ENCODE measurements at places on chromosomes 7 and 10. TPM values are rescaled to one million over a fixed set of nuclear protein-coding genes. Genes with fewer than 3 reads are reported as not detected.

JCAD gene
- not detected for polyA plus RNA-seq

PHYH gene
- 10.1 TPM for polyA plus RNA-seq

EBLN1 gene
- not detected for polyA plus RNA-seq

PTF1A gene
- polyA plus RNA-seq: not detected

DOCK1 gene
- not detected for polyA plus RNA-seq

IFIT1B gene
- not detected for polyA plus RNA-seq

WEE2 gene
- not detected for polyA plus RNA-seq

CPA2 gene
- not detected for polyA plus RNA-seq

LYZL2 gene
- polyA plus RNA-seq: not detected

SLC18A2 gene
- polyA plus RNA-seq: 0.08 TPM

GRID1 gene
- not detected for polyA plus RNA-seq

ZNF804B gene
- polyA plus RNA-seq: not detected

PCLO gene
- not detected for polyA plus RNA-seq

CYP17A1 gene
- polyA plus RNA-seq: not detected

DMBT1 gene
- polyA plus RNA-seq: not detected

DNA sequence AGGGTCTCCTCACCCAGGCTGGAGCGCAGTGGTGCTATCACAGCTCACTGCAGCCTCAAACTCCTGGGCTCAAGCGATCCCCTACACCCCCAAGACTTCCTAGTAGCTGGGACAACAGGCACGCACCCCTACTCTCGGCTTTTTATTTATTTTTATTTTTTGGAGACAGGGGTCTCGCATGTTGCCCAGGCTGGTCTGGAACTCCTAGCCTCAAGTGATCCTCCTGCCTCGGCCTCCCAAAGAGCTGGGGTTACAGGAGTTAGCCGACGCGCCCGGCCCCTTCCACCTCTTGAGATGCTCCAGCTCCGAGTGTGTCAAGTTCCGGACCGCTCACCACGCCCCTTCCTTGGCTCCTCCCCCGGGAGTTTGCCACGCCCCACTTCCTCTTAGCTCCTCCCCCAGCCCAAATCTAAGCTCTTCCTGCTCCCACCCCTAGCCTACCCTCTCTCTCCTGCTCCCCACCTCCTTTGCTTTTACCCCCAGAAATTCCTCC lies 6.3 kb downstream of the NAT16 start:
- H3K27me3 ChIP-seq: peaks cover 100% of the 10 kb centered on the region
- no peaks in the 10 kb centered on the region for H3K36me3 ChIP-seq
- peaks cover 48% of the 10 kb centered on the region for H3K4me1 ChIP-seq
- no peak overlapping the region for H3K27ac ChIP-seq
- DNase-seq: no peak

DNA sequence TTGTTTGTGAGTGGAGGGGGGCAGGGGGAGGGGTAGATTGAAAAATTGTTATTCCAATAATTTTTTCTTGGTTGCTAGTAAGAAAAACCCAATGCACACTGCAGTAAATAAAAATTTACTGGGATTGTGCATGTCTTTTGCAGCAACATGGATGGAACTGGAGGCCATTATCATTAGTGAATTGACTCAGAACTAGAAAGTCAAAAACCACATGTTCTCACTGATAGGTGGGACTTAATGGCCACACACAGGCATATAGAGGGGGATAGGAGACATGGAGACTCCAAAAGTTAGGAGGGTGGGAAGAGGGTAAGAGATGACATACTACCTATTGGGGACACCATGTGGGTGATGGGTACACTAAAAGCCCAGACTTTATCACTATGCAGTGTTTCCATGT lies 67.2 kb downstream of the BUB3 start:
- peaks cover 7% of the 10 kb centered on the region for H3K36me3 ChIP-seq
- H3K27me3 ChIP-seq: no peaks in the 10 kb centered on the region
- no peak for DNase-seq

- H3K27me3 ChIP-seq: no peaks in the 10 kb centered on the region
- no peak overlapping the region for H3K27ac ChIP-seq
- no peak overlapping the region for H3K4me3 ChIP-seq
- no peaks in the 10 kb centered on the region for H3K36me3 ChIP-seq
Observed at GRCh38 chr10:3465406-3465891, 292.9 kb upstream of the PITRM1 start.

DNA sequence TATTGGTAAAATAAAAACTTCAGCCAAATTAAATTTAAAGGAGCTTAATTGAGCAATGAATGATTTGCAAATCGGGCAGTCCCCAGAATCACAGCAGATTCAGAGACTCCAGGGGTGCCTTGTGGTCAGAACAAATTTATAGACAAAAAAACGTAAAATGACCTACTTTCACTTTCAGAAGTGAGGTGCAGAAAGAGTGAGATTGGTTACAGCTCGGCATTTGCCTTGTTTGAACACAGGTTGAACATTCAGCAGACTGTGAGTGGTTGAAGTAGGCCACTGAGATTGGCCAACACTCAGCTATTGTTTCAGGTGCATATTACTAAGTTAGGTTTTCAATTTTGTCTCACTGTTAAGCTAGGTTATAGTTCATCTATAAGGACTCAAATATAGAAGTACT lies 153.4 kb downstream of the BICC1 start:
- no peaks in the 10 kb centered on the region for H3K4me1 ChIP-seq
- H3K4me3 ChIP-seq: no peak overlapping the region
- no peak overlapping the region for H3K27ac ChIP-seq
- no peak for DNase-seq
- no peaks in the 10 kb centered on the region for H3K27me3 ChIP-seq
- H3K36me3 ChIP-seq: peaks cover 9% of the 10 kb centered on the region

DNA sequence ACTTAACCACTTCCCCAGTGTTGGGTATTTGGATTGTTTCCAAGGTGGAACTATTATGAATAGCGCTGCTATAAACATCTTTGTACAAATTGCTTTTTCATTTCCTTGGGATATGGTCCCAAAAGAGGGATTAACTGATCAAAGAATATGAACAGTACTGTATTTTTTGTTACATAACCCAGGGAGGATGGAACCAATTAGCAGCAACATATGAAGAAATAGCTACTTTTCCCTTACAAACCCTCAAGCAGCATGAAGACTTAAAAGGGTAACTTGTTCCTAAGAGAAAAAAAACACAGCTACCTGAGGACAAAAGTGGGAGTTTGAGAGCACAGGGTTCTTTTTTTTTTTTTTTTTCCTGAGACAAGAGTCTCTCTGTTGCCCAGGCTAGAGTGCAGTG lies 13.1 kb upstream of the TLX1 start:
- H3K27me3 ChIP-seq: peaks cover 64% of the 10 kb centered on the region
- DNase-seq: no peak
- H3K36me3 ChIP-seq: no peaks in the 10 kb centered on the region
- H3K27ac ChIP-seq: no peak overlapping the region
- peaks cover 34% of the 10 kb centered on the region for H3K4me1 ChIP-seq
- H3K4me3 ChIP-seq: no peak overlapping the region

DNA sequence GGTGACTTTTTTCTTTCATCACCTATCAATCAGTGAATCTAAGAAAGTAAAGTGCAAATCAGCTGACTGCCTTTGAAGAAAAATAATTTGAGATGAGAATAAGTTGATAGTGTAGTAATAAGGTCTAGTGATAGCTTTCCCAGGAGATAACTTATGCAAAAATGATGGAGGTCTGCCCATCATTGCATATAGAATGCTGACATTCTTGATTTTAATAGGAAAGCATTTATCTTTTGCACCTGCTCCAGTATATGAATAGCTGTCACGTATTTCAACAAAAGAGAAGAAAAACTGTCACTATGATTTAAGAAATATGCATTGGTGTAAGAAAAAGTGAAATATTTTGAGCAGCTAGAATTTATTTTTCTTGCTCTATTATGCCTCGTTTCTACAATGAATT lies 46.8 kb downstream of the PTTG1IP2 start:
- H3K4me1 ChIP-seq: no peaks in the 10 kb centered on the region
- no peak overlapping the region for H3K27ac ChIP-seq
- H3K4me3 ChIP-seq: no peak overlapping the region

DNA sequence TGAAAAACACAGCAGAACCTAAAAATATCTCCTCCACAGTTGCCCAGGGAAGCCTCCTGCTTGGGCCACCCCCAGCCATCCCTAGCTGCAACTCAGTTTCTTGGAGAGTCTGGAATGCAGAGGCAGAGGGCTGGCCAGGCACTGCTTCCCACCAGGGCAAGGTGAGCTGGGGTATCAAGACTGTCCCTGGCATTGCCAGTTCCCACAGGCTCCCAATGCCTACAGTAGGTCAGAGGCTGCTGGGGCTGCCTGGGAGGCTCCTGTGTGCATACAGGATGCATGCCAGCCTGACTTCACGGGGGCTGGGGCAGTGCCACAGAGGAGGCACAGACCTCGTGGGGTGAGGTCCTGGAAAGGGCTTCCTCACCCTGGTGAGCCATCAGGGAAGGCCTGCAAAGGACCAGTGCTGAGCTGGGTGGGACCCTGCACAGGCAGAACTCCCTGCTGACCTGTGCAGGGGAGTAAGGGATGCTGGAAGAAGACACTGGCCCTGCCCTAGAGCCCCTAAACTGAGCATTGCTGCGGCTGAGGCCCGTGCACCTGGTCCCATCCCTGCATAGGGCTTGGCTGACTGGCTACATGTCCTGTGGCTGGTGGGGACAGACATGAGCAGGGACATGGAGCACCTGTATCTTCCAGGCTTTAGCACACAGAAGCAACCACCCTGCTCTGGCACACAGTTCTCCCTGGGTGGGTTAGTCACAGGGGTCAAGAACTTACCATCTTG lies 121.9 kb upstream of the RET start:
- H3K27me3 ChIP-seq: peaks cover 24% of the 10 kb centered on the region
- H3K4me3 ChIP-seq: no peak overlapping the region
- no peak overlapping the region for H3K27ac ChIP-seq
- no peaks in the 10 kb centered on the region for H3K36me3 ChIP-seq

DNA sequence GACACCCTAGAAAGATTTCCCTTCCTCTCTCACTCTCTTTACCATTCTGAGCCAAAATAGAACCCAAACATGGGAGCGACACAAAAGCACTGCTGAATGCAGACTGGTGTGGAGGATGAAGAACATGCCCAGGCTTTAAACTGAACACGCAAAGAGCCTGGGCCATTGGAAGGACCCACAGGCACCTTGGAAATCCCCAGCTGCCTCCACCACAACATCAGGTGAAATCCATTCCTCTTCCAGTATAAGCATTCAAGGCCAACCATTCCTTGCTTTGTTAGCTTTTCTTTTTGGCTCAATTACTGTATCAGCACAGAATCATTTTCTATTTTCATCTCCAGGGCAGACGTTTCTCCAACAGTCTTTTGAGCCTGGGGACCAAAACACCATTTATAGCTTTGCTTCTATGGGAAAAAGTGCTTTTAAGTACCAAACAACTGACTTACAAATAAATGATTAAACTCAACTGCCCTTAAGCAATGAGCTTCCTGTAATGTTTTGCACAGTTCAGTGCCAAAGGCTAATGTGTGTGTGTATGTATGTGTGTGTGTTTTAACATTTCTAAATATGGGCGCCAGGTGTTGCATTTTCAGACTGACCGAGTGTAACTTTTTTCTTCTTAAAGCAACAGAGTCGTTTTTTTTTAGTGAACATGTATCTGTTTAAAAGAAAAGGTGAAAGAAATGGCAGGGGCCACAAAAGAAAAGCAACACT lies 16.2 kb upstream of the BLNK start:
- H3K4me3 ChIP-seq: peak overlapping the region; percentile 86
- H3K27me3 ChIP-seq: no peaks in the 10 kb centered on the region
- peaks cover 67% of the 10 kb centered on the region for H3K4me1 ChIP-seq
- peak overlapping the region; percentile 84 for H3K27ac ChIP-seq
- peaks cover 7% of the 10 kb centered on the region for H3K36me3 ChIP-seq

DNA sequence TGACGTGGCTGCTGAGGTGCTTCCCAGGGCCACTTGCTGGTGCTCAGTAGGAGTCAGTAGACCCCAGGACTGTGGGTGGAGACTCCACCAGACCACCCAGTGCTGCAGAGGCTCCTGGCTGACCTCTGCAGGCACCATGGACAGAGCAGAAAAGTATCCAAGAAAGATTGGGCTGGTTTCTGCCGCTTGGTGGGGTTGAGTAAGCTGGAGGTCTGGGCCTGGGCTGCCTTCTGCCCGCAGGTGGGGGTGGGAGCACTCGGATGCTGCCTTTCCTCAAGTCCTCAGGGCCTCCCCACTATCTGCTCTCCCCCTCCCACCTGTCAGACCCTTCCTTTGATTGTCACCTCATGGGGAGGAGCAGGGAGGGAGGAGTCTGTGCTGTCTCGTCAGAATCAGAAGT lies 91.6 kb downstream of the WDR37 start:
- no peak overlapping the region for H3K4me3 ChIP-seq
- H3K27me3 ChIP-seq: peaks cover 22% of the 10 kb centered on the region
- no peak overlapping the region for H3K27ac ChIP-seq
- H3K36me3 ChIP-seq: peaks cover 9% of the 10 kb centered on the region
- H3K4me1 ChIP-seq: no peaks in the 10 kb centered on the region

GRCh38 chr10:5949009-5949759 lies 28.2 kb downstream of the IL15RA start:
- DNase-seq: no peak
- H3K27ac ChIP-seq: peak overlapping the region; percentile 15
- no peaks in the 10 kb centered on the region for H3K27me3 ChIP-seq
- H3K36me3 ChIP-seq: no peaks in the 10 kb centered on the region
- no peak overlapping the region for H3K4me3 ChIP-seq
- peaks cover 8% of the 10 kb centered on the region for H3K4me1 ChIP-seq

DNA sequence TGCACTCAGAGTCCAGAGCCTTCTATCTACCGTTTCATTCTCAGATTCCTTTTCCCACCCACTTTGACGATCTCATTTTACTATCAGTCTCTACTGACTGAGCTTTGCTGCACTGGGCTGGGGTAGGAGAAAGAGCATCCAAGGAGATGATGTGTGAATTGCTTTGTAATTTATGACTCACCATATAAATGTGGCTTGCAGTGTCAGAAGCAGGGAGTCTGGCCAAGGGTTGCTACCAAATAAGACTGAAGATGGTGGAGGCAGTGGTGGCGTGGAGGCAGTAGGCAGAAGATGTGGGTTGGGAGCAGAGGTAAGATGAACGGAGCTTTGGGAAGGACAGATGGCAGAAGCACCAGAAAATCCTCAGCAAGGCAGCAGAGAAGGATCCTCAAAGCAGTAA lies 73.3 kb upstream of the AGK start:
- H3K27ac ChIP-seq: no peak overlapping the region
- H3K36me3 ChIP-seq: no peaks in the 10 kb centered on the region
- DNase-seq: no peak

GRCh38 chr7:55055479-55055878 lies 36.7 kb downstream of the EGFR start:
- no peaks in the 10 kb centered on the region for H3K36me3 ChIP-seq
- no peak for DNase-seq
- no peaks in the 10 kb centered on the region for H3K27me3 ChIP-seq
- no peak overlapping the region for H3K4me3 ChIP-seq

- H3K4me3 ChIP-seq: peak overlapping the region; percentile 74
- peaks cover 13% of the 10 kb centered on the region for H3K4me1 ChIP-seq
- no peak for DNase-seq
- no peaks in the 10 kb centered on the region for H3K36me3 ChIP-seq
- peaks cover 48% of the 10 kb centered on the region for H3K27me3 ChIP-seq
Observed at GRCh38 chr10:11823989-11824346, 812 bp downstream of the PROSER2 start.

GRCh38 chr7:42945821-42946626 lies 13.8 kb downstream of the MRPL32 start:
- no peak for DNase-seq
- peak overlapping the region; percentile 74 for H3K4me3 ChIP-seq
- H3K27ac ChIP-seq: peak overlapping the region; percentile 62
- H3K27me3 ChIP-seq: no peaks in the 10 kb centered on the region
- H3K36me3 ChIP-seq: no peaks in the 10 kb centered on the region

GRCh38 chr7:100866729-100867039 lies 503 bp upstream of the TRIP6 start:
- peak overlapping the region; percentile 60 for H3K27ac ChIP-seq
- DNase-seq: no peak
- H3K4me3 ChIP-seq: peak overlapping the region; percentile 76
- no peaks in the 10 kb centered on the region for H3K27me3 ChIP-seq
- peaks cover 18% of the 10 kb centered on the region for H3K4me1 ChIP-seq
- H3K36me3 ChIP-seq: peaks cover 10% of the 10 kb centered on the region

All from naive B cell (primary cell).